AML-193 (cell line): ENCODE measurements at places on chromosomes 11 and 22.

- no peak for DNase-seq
Measured at GRCh38 chr11:1295591-1295990, 13.8 kb downstream of the TOLLIP start.

- peak; percentile 65 for DNase-seq
Measured at GRCh38 chr22:39942439-39943230, 17.6 kb upstream of the TMA7B start.

DNA sequence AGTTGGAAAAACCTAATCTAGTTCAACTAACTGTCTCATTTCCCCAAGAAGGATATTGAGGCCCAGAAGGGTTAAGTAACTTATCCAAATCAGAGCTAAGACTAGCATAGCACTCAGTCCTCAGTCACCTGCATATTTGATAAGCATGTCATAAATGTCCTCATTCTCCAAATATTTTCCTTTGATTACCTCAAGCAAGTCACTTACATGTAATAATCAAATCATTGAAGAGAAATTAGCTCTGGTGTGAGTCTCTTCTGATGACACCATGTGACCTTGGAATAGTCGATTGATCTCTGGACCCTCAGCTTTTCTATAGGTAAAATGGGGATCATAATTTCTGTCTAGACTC is 48.8 kb upstream of the PICALM start:
- DNase-seq, result no peak

DNA sequence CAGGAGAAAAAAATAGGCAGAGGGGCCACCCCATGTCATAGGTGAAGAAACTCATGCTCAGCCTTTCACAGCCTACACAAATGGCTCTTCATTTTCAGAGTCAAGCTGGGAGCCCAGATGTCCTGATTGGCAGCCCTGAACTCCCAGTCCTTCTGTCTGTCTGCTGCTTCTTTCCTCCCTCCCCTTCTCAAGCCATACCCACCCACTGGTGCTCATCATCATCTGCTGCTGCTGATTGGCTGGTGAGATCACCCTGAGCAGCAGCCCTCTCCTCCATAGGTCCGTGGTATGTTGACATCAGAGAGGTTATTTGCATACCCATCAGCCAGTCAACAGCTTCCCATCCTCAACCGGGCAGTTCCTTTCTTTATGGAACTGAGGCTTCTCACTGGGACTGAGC is 46.1 kb upstream of the PRDM11 start:
- peak; percentile 15 for DNase-seq

DNA sequence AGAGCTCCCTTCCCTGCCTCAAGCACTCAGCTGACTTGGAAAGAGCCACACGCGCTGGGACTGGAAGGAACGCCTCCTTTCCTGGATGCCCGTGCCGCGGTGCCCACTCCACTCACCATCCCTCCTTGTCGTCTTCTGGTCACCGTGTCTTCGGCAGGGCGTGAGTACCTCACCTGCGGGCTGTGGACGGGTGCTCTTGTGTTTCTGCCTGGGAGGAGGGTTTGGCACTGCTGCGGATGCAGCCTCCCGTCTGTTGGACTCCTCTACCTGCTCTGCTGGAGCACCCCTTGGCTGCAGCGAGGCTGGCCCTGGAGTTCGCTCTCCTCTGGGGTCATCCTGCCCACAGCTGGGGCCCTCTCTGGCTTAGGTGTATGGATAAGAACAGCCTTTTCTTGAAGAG is 612.7 kb downstream of the BRD1 start:
- no peak for DNase-seq

GRCh38 chr11:43399983-43400630 is 41.4 kb downstream of the TTC17 start:
- DNase-seq, result no peak

DNA sequence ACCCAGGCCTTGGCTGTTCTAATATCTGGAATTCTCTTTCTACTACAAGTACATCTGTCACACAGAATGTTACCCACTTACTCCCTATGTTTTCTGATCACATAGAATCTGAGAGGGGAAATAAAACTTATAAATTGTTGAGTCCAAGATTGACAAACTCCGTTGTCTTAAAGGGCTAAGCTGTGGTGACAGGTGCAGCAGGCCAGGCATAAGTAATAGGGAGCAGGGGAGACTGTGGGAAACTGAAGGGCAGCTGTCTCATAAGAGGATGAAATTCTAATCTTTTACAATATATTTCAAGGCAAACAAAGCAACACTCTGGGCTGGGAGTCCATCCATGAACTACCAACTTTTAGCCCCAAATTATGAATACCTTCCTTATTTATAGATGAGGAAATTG is 133.9 kb downstream of the SLC1A2 start:
- DNase-seq, result no peak
